ENCODE measurements at places on chromosomes 16 and 17.
A peak's percentile ranks its signal among the peaks of the same experiment; 100 is the strongest.

GRCh38 chr16:69482410-69482991, 58.1 kb downstream of the CYB5B start:
- no peak for DNase-seq

DNA sequence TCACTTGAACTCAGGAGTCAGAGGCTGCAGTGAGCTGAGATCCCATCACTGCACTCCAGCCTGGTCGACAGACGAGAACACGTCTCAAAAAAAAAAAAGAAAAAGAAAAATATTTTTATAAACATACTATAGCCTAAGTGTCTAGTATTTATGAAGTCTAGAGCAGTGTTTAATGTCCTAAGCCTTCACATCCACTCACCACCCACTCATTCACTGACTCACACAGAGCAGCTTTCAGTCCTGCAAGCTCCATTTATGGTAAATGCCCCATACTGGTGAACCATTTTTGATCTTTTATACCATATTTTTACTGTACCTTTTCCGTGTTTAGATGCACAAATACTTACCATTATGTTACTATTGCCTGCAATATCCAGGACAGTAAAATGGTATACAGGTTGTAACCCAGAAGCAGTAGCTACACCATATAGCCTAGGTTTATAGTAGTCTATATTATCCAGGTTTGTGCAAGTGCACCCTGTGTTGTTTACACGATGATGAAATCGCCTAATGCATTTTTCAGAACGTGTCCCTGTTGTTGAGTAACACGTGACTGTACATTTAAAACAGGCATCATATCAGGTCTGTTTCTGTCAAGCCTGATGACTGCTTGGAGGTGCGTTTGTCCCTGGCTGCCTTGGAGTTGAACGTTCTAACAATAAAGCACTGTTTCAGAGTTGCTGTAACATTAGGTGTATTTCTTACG, 10.1 kb downstream of the NUDT7 start:
- DNase-seq: no peak

- DNase-seq: no peak
Observed at GRCh38 chr17:42969001-42969581, 4.8 kb upstream of the AARSD1 start.

DNA sequence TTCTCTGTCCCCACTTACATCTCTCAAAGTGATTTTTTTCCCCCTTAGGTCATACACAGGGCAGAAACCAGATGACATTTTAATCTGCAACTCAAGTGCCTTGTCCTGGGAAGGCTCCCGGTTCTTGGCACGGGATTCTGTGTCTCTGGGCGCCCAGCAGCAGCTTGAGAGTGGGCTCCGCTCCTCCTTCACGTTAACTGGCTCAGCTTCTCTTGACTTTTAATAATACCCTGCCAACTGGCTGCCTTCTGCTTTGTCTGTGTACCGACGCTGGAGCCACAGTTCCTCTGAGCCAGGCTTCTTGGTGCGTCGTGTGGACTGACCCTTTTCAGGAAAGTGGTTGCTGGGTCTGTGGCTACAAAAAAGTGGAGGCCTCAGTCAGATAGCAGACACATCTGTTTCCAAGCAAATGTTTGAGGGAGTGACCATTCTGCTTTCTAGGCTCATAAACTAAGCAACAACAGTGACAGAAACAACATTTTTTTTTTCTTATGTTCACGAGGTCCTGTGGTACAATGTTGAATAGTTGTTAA, 64.9 kb downstream of the IRF8 start:
- no peak for DNase-seq

DNA sequence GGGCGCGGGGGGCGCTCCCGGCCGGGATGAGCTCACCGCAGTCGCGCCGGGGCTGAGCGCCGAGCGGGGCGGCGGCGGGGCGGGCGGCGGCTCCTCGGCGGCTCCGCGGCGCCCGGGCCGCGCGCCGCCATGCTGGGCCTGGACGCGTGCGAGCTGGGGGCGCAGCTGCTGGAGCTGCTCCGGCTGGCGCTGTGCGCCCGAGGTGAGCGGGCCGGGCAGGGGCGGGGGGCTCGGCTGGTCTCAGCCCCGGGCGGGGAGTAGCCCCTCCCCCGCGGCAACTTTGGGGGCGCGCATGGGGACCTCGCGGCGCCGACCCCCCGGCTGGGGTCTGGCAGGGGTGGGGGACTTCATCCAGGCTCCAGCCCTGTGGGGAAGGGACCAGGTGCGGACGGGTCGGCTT, at the start of gene ARHGDIG:
ARHGDIG (plus strand) TSS at position 40 of the 400 bp plus-strand sequence; CDS start at position 130, 90 bp downstream.
- no peak for DNase-seq

DNA sequence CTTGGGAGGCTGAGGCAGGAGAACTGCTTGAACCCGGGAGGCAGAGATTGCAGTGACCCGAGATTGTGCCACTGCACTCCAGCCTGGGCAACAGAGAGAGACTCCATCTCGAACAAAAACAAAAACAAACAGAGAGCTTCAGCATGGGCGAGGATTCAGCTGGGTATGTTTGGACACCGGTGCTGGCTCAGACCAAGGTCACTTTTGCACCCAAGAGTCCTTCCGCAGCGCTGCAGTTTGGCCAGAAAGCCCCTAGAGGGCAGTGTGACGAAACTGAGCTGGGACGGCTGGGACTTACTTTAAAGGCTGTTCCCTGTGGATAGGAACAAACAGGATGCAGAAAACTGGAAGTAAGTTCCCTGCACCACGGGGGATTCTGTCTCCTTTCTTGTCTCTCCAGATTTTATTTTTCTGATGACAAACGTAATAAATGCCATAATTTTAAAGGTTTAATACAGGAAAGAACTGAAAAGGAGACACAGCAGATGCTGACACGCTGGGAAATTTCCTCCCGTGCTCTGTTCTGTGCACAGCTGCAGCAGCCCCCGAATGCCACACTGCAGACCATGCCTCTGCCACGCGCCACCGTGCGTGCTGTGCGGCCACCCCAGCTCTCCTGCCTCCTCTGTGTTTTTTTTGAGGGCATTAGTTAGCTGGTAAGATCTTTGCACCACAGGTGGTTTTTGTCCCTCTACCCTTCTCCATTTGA, 25.2 kb upstream of the USP36 start:
- peak; percentile 53 for DNase-seq

DNA sequence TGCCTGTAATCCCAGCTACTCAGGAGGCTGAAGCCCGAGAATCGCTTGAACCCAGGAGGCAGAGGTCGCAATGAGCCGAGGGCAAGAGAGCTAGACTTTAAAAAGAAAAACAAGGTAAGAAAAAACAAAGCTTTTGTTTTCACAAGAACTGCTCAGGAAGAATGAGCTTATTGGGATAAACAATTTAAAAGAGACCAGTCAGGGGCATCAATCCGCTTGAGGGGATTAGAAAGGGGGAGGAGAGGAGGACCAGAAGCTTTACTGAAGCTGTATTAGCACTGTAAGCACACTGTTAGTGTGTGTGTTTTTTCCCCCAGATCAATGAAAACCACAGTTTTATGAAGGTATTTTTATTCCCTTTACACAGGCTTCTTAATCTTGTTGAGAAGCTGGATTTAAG, 8.8 kb downstream of the TMEM170A start:
- DNase-seq: no peak

DNA sequence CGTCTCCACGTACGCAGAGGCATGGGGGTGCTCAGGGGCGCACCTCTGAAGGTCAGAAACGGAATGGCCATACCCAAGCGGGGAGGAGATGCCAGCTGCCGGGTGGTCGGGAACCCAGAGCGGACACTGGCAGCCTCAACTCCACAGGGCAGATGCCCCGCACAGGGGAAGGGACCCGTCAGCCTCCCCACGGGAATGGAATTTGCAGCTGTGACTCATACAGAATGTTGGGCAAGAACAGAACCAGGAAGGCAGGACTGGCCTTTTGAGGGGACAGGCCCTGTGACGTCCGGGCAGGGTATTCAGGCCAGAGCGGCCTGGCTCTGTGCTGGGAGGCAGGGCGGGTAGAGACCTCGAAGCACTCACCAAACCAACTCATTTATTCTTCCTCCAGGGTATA, 7.5 kb downstream of the TK1 start:
- DNase-seq: no peak

DNA sequence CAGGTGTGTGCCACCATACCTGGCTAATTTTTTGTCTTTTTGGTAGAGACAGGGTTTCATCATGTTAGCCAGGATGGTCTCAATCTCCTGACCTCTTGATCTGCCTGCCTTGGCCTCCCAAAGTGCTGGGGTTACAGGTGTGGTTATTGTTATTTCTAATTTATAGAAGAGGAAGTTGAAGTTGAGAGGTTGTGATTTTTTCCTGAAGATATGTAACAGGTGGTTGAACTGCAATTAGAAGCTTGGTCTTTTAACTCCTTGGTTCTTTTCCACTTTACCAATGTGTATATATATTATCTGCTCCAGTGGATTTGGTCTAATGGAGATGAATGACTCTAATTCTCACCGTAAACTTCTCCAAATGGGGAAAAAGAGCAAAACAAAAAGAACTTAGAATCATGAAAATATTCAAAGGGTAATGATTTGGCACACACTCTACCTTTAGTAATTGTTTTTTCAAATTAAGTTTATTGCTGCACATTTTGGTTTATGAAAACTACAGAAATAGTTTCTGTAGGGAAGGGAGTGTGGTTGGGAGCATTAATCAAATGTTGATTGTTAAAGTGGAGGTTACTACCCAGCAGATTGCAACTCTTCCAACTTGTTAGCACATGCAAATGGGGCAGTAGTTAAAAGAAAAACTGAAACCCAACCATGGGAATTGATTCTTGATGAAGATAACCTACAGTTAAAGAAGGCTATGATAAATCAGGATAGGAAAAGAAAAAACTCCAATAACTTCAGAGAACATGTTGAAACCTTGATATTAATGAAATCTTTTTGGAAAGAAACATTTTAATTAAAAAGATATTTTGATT, 1.8 kb upstream of the KRT10 start:
- DNase-seq: no peak

- DNase-seq: peak; percentile 66
Observed at GRCh38 chr17:76726776-76727718, at the start of gene METTL23. Gene METTL23, plus strand, starts transcription at chr17:76726839. Its CDS starts 2,872 bp downstream, at chr17:76729711.

- no peak for DNase-seq
Observed at GRCh38 chr16:3832668-3833067, 47.8 kb downstream of the CREBBP start.

GRCh38 chr17:50183421-50183994, 17.7 kb downstream of the SGCA start:
- DNase-seq: no peak

DNA sequence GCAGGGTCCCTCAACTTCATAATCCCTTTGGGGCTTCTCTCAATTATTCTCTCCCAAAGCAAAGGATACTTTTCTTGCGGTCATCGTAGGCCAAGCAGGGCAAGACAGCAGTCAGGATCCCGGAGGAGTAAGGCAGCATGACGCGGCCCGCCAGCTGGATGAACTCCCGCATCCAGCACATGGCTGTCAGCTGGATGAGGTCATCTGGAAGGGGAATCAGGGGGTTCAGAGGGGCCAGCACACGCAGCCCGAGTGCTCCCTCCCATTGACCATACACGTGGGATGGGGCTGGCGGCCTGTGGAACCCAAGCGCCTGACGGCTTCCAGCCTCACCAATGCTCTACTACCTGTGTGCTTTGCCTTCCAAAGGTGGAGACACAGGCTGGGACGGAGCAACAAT, 19.2 kb downstream of the VAC14 start:
- no peak for DNase-seq

DNA sequence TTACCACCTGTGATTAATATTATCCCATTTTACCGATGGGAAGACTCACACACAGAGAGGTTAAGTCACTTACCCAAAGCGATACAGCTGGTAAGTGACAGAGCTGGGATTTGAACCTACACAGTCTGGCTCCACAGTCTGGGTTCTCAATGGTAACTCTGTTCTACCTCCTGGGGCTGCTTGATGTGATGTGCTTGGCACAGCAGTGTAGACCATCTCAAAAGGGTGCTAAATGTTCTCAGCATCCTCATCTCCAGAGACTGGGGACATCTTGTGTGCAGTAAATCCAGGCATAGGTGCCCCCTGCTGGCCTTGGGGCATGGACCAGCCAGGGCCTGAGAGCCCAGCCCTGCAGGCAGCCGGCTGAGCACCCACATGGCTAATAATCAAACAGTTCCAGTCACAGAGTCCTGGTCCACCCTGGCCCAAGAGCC, 15.4 kb upstream of the KATNB1 start:
- no peak for DNase-seq

DNA sequence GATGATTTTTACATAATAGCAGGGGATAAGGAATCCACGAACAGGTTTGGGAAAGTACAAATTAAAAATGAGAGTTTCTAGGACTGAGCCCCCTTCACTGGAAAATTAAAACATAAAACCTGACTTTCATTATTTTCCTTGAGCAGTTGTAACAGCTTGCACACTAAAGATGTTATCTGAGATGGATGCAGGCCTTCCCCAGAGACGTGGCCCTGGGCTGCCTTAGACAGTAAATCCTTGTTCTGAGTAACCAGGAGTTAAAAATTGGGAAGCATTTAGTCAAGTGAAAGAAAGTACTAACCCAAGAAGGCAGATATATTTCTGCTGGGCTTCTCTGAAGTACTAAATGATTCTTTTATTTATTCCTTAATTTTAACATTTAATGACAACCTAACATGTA, 432.2 kb upstream of the KIF2B start:
- DNase-seq: no peak

GRCh38 chr17:35788477-35789368, 6.7 kb downstream of the MMP28 start:
- no peak for DNase-seq

DNA sequence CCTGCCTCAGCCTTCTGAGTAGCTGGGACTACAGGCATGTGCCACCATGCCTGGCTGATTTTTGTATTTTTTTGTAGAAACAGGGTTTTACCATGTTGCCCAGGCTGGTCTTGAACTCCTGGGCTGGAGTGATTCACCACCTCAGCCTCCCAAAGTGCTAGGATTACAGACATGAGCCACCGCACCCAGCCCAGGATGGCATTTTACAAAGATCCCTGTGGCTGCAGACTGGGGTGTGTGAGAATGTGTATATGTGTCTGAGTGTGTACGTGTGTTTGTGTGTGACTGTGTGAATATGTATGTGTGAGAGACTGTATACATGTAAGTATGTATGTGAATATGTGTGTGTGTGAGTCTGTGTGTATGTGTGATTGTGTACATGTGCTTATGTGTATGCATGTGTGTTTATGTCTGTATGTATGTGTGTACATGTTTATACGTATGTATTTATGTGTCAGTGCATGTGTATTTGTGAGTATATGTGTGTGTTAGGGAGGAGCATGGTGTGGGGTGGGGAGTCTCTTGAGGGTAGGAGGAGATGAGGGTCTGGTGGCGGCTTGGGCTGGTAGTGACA, 17.0 kb downstream of the RPTOR start:
- no peak for DNase-seq
